Keratinocyte (primary cell): ENCODE measurements at places on chromosomes 6 and 20.

DNA sequence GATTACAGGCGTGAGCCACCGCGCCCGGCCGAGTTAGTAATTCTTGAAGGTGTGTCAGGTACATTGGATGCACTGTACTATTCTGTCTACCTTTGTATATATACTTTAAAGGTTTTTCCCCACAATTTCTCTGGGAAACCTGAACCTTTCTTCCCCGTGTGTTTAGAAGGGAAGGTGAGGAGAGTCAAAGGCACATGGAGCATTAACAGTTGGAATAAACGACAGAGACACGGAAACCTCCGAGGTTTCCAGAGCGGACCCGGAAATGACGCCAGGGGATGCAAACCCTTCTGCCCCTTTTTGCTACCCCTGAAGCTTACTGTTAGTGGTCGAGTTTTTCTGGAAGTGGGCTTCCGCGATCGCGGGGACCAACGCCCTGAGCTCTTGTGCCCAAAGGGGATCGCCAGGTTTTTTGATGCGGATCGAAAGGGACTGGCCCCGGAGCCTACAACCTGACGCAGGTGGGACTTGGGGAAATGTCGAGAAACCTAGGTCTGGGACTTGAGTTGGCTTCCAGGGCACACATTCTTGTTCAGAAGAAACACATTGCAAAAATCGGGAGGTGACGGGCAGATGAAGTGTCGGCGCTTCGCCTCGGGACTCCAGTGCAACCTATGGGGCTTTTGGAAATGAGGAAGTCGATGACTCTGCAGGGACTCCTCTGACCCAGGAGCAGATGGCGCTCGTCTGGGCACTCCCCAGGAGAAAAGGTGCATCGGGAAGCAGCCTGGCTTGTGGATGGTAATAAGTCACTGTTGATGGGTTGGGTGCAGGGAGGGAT lies 218.2 kb downstream of the OR2B2 start:
- DNase-seq, result no peak

DNA sequence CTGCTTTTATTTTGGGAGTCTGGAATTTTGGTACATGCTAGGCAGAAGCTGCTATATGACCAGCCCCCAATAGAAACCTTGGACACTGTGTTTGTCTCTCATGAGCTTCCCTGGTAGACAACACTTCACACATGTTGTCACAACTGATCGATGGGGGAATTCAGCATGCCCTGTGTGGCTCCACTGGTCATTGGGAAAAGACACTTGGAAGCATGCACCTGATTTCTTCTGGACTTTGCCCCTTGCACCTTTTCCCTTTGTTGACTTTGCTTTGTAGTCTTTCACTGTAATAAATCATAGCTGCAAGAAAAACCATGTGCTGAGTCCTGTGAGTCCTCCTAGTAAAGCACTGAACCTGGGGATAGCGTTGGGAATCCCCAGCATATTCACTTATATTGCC lies 7.9 kb upstream of the WFDC10A start:
- DNase-seq, result no peak

GRCh38 chr6:41780551-41781365 lies at the start of gene PRICKLE4:
PRICKLE4 (plus strand) TSS chr6:41780782; CDS start chr6:41783474, 2,692 bp downstream.
- DNase-seq, result no peak

- no peak for DNase-seq
Measured at GRCh38 chr6:168196881-168197635, 118.0 kb upstream of the FRMD1 start.

GRCh38 chr6:33981421-33981820 lies 164.5 kb downstream of the GRM4 start:
- DNase-seq, result no peak

DNA sequence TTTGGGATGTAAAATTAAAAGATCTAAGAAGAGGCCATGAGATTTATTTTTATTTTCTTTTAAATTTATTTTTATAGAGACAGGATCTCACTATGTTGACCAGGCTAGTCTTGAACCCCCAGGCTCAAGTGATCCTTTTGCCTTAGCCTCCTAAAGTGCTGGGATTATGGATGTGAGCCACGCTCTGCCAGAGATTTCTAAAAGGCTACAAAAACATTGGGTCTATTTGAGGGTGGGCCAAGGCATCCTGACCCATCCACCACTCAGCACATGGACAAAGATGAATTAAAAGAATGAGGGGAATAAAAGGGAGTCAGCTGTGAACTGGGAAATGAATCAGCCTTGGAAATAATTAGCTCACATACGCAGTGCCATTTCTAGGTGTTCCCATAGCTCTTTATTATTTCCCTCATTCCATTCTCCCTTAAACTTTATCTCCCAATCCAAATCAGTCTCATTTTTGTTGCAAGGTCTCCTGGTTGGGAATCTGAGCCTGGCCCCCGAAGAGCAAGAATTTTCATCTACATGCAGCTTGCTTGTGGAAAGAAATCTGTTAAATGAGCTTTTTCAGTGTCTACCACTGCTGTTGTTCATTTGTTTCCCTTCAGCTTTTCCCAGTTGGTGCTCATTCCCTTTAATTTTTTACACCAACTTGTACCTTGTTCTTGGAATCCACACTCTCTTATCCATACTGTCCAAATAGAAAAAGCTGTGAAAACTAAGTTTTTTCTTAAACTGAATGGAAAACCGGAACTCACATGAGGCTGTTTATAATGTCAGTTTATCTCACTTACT lies 66.9 kb downstream of the MKKS start:
- DNase-seq, result no peak

DNA sequence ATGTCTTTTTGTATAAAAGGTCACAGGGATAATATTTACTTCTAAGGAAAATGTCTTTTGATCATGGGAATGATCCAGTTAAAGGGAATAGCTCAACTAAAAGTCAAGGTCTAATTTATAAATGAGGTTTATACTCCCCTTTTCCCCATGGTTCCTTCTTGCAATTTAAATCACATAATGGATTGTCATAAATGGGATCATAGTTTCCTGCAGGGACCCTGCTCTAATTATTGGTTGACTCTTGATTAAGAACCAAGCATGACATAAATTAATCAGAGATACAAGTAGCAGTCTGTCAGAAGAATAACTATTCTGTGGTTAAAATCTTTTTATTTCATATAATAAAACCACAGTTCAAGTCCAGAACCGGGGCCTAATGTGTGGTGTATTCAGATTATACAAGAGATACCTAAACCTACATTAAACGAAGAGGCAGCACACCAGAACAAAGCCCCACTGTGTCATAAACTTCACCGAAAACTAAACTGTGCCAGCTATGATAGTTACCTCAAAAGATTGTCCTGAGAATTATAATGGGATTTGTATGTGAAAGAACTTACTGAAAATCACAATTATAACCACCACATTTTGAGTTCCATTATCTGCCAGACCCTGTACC lies 43.0 kb upstream of the CD83 start:
- no peak for DNase-seq
